ENCODE measurements at places on chromosomes 4 and X.

DNA sequence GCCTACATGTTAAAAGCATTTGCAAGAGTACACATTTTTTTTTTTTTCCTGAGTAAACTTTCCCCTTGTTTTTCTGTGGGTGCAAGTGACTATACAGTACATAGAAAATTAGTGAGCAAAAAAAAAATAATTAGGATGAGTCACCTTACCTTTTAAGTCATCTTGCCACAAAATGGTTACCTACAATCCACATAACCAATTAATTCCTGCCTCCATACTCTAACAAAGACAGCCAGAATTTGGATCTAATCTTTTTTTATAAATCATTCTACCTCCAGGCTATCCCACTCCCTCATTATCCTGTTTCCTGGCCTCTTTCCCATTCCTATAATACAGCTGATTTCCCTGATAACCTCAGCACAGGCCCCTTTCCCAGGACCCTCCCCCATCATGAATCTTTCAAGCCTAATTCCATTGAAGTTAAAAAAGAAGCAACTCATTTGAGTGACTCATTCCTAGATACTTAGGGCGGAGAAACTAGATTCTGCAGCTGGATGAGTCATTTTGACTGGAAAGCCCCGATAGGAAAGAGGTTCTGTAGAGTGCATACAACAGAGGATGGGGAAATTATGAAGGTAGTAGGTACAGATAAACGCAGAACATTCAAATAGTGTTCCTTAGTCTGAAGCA lies 128.2 kb downstream of the C4orf51 start:
- DNase-seq: peak; percentile 54

- DNase-seq: peak; percentile 4
Measured at GRCh38 chrX:69015564-69016292, 149.5 kb downstream of the PJA1 start.

DNA sequence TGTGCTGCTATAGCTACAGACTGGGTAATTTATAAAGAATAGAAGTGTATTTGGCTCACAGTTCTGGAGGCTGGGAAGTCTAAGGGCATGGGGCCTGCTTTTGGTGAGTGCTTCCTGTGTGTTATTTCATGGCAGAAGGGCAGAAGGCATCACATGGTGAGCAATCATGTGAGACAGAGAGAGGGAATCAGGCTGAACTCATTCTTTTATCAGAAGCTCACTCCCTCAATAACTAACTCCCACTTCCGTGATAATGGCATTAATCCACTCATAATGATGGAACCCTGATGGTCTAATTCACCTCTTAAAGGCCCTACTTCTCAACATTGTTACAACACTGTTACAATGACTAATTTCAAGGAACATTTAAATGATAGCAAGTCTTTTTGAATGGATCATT lies 129.4 kb downstream of the FAT4 start:
- DNase-seq: no peak

GRCh38 chr4:47838445-47838844 lies 578 bp upstream of the CORIN start:
- DNase-seq: no peak

DNA sequence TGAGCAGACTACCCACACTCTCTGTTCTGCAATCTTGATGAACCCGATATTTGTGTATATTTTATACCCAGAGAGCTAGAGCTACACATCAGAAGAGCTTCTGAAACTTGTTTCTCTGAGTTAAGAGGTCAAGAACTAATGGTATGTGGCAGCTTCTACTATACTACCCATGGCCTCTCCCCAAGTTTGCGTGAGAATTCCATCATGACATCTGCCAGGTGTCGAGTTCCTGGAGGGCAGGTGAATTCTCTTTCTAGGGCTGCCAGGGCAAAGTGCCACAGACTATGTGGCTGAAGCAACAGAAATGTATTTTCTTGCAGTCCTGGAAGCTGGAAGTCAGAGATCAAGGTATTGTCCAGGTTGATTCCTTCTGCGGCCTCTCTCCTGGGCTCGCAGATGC lies 4.4 kb downstream of the SORCS2 start:
- DNase-seq: no peak

GRCh38 chrX:57232658-57233360 lies 53.7 kb upstream of the FAAH2 start:
- peak; percentile 3 for DNase-seq

- no peak for DNase-seq
Measured at GRCh38 chr4:47060561-47060960, 29.2 kb downstream of the GABRB1 start.

- no peak for DNase-seq
Measured at GRCh38 chr4:159860945-159861344, 758.1 kb downstream of the RAPGEF2 start.

DNA sequence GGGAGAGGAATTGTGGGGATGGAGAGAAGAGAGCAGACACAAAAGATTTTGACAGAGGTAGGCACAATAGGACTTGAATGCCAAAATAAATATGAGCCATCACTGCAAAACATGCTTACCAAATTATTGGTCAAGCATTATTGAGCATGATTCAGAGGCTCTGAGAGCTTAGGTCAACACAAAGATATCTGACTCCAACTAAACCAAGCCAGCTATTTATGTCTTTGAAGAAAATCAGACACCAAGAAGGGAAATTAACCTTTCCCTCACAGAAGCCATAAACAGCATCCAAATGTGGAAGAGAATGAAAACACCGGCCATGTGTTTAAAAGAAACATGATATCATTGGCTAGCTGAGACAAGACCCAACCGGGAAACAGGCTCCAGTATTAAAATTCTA lies 323.2 kb downstream of the RAB28 start:
- DNase-seq: no peak

- DNase-seq: no peak
Measured at GRCh38 chr4:150329373-150329772, 251.1 kb downstream of the DCLK2 start.

- no peak for DNase-seq
Measured at GRCh38 chrX:45755703-45756102, 555.0 kb upstream of the DIPK2B start.

DNA sequence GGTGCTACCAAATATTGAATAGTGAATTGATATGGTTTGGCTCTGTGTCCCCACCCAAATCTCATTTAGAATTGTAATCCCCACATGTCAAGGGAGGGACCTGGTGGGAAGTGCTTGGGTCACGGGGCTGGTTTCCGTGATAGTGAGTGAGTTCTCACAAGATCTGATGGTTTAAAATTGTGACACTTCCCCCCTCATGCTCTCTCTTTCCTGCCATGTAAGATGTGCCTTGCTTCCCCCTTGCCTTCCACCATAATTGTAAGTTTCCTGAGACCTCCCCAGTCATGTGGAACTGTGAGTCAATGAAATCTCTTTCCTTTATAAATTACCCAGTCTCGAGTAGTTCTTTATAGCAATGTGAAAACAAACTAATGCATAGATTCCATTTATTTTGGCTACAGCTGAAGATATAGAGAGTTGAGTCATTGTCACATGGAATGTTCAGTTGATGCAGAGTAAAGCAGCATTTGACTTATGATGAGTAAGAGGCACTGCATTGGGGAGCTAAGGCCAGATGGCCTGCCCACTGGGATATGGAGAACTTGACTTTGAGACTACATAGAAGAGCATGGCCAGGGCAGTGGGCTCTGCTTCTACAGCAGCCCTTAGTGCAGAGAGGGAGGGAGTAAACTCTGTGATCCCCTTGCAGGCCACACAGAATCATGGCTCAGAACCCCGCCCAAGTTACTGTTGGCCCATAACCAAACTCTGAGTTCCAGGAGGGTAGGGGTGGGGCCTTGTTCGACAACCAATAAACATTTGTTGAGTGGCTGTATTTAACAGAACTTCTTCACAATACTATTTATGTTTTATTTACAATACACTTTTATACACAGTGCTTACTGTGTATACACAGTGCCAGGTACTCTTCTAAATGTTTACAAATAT lies 34.2 kb downstream of the RAI2 start:
- DNase-seq: no peak

DNA sequence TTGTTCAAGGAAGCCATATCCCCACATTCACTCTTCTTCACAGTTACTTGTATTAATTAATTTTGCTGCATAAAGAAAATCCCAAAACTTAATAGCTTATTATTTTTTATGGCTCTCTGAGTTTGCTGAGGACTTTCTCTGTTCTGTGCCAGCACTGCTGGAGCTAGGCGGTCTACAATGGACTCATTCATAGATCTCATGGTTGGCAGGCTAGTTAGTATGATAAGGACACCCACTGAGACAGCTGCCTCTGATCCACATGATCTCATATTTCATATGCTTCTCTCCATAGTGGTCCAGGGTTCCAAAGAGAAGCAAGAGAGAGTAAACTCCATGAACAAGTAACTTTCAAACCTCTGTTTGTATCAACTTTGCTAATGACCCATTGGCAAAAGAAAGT lies 170.2 kb downstream of the ADGRA3 start:
- DNase-seq: no peak

DNA sequence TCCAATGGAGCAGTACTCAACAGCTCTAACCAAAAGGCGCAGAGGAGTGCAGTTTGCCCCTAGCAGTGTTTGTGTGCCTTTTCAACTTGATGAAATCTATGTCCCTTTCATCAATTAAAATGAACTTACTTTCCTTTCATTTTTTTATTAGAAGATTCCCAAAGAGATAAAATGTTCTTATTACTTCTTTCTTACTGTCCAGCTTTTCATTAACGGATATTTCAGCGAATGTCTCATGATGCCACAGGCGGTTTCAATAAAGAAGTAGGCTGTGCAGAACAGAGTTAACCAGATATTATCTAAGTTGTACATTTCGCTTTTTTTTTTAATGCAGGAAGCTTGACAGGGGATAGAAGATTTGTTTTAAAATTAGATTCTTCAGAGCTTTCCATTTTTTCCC lies 3.4 kb upstream of the MAOB start:
- no peak for DNase-seq

DNA sequence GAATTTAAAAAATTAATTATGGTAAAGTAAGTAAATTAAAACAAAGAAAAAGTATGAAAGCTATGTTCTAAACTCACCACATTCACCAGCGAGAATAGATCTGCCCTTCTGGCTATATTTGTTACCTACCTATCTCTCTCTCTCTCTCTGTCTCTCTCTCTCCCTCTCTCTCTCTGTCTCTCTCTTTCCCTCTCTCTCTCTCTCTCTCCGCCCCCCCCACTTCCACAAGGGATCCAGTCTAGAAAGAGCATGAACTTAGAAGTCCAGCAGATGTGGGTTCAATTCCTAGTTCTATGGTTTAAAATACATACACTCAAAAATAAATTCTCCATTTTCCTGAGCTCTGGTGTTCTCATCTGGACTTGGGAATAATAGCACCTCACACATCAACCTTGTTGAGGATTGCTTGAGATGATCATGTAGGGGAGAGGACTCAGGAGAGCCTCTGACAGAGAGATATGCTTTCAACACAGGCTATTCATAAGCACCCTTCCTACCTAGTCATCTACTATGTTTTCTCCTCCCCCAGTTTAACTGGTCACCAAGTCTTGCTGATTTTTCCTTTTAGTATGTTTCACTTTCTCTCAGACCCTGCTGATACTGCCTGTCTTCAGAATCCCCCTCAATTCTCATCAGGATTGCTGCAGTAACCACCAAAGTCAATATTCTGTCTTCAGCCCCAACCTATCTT lies 64.7 kb downstream of the SLC7A11 start:
- DNase-seq: no peak

GRCh38 chr4:80294206-80294605 lies 27.7 kb downstream of the FGF5 start:
- no peak for DNase-seq

GRCh38 chr4:145218251-145218650 lies 37.9 kb upstream of the OTUD4 start:
- DNase-seq: peak; percentile 29

DNA sequence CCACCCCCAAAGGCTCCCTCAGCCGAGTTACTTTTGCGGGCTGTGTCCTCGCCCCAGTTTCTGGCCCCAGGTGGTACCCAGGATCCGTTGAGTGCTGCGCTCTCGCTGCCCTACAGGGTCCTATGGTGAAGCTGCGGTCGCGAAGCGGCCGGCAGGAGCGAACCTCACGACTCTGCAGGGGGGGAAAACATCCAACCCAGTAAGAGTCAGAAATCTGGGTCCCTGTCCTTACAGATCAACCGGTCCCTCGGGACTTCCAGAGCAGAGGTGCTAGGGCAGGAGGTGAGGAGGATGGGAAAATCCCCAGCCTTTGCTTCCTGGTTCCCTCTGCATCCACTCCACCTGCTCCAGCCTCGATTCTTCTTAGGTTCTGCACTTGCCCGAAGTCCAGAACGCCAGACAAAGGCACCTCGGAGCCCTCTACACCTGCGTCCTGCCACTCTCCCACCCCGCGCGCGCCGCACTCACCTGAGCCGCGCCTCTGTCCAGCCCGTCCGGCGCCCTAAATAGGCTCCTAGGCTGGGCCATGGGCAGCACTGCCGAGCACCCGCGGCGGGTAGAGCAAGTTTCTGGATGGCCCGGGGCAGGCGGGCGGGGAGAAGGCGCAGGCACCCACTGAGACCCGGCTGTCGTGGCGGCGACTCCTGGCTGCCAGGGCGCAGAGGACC lies at the start of gene HS3ST1:
TSS of gene HS3ST1 (minus strand) at position 664 of the 668 bp plus-strand sequence. CDS start 28,889 bp downstream, outside the sequence.
- DNase-seq: peak; percentile 42

Data from GM13976 (cell line).